GOT3 (cell line): ENCODE measurements at places on chromosomes 1 and 21.

DNA sequence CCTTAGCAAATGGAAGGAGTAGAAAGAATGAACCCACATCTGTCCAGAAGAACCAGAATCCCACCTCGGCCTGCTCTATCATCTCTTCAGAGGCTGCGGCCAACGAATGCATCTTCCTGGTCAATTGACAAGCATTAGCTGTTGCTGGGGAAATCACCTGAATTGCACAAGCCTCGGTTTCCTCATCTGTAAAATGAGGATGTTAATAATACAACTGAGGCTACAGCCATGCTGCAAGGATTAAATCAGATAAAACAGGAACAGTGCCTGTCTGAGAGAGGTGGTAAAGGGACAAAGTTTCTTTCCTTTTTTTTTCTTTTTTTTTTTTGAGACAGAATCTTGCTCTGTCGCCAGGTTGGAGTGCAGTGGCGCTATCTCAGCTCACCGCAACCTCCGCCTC lies 99.8 kb downstream of the KIF14 start:
- DNase-seq = no peak

GRCh38 chr21:36149788-36150711 lies 6.6 kb upstream of the DOP1B start:
- DNase-seq = no peak

GRCh38 chr1:87334351-87335174 lies 5.9 kb downstream of the LMO4 start:
- DNase-seq = no peak

GRCh38 chr1:7558041-7558461 lies 213.0 kb upstream of the VAMP3 start:
- no peak for DNase-seq

GRCh38 chr21:25456672-25457071 lies 150.6 kb downstream of the MRPL39 start:
- no peak for DNase-seq

GRCh38 chr1:9699361-9699760 lies 47.8 kb downstream of the PIK3CD start:
- DNase-seq = no peak

DNA sequence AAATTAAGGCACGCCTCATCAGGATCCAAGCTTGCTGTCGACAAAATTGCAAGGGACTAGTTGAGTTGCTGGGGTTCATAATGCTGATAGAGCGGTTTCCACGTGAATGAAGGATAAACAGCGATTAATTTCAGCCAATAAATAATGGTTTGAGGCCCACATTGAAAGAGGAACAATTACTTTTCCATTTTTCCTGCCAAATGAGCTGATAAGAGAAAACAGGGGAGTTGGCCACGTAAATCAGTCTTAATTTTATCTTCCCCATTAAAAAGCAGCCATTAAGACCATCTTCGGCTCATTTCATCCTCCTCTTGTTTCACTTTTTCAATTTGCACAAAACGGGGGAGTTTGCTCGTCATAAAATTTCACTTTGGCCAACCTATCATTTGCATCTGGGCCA lies 235.5 kb upstream of the RRP15 start:
- DNase-seq = no peak

- no peak for DNase-seq
These were observed 98.8 kb downstream of the NOS1AP start for GRCh38 chr1:162168261-162168660.

GRCh38 chr1:45260244-45260643 lies 53.8 kb upstream of the ZSWIM5 start:
- no peak for DNase-seq

DNA sequence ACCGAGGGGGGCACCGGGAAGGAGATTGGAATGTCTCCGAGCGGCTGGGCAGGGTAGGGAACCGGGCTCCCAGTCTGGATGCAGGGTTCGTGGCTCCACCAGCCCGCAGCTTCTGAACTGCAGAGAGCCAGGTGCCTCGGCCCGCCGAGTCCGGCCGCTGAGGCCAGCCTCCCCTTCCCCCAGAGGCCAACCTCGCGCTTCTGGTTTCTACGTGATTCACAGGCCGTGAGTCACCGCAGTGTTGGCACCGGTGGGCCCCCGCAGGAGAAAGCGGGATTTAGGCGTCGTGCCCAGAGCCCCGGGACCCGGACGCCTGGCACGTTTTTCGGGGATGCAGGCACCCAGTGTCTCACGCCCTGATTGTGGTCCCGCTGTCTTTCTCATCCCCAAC lies 458 bp downstream of the CRABP2 start:
- DNase-seq = peak; percentile 45

DNA sequence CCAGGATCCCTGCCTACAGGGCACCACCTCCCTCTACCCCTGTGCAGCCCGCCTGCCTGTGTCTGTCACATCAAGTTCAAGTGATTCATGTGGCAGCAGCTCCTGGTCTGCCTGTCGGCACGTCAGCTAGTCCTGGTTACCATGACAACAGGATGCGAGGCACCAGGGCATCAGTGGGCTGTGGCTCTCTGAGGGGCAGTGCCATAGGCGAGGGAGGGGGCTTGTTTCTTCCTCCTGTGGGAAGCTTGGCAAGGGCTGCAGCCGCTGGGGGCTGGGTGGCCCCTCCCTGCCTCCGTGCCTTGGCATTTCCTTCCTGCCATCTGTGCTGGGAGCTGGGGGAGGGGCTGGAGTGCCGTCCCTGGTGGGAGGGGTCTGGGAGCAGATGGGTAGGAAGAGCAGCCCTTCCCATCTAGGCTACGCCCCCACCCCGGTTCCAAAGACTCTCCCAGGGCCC lies 43.1 kb downstream of the FOXO6 start:
- no peak for DNase-seq

DNA sequence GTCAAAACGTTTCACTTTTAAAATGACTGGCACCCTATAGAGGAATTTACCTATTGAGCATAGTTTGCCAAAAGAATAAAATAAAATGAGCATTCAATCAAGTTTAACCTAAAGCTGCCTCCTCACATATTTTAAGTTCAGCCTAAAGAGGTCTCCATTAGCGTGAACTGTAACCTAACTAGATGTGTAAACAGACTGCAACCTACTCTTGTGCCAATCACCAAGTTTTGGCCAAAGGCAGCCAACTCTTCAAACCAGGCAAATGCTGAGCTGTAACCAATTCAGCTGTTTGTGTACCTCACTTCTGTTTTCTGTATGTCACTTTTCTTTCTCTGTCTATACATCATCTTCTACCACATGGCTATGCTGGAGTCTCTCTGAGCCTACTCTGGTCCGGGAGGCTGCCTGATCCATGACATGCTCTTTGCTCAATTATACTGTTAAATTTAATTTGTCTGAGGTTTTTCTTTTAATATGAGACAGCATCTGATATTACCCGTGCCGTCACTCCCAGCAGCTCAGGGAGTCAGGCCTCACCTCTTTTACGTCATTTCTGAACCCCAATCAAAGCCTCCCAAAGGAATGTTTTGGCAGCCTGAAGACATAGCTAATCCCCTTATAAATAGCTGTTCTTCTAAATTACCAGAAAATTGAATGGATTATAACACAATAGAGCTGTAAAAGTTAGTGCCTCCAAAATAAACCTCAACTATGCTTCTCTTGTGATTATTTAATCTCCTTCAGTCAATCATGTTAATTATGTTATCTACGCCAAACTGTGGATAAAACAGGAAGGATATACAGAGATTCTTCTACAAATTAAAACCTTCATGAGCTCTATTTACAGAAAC lies 81.0 kb upstream of the NR5A2 start:
- no peak for DNase-seq

DNA sequence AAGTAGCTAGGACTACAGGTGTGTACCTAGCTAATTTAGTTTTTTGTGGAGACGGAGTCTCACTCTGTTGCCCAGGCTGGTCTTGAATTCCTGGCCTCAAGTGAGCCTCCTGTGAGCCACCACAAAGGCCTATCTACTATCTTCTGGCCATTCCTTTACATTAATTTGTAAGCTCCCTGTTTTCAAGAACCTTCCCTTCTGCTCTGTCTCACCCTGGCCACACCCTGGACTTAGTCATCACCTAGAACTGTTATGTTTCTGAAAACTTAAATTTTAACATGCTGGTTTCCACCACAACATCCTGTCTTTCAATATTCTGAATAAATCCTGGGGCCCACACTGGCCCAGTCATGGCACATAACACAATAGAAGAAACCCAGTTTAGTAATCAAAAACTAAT lies 4.9 kb upstream of the B4GALT3 start:
- DNase-seq = no peak

DNA sequence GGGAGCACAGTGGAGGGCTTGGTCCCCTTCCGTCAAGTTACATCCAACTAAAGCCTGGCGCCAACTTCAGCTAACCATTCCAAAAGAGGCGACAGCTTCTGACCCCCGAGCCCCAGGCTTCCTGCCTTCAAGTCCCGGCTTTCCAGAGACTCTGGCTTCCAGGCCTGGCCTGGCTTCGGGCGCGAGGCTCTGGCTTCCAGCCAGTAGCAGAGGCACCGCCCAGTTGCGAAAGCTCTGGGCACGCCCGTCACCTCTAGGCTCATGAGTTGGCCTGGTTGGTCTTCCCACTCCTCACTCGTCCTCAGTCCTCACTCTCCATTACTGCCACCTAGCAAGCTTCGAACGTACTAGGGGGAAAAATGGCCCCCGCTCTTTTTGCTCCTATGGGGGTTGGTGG lies 30.0 kb upstream of the C1orf185 start:
- no peak for DNase-seq

DNA sequence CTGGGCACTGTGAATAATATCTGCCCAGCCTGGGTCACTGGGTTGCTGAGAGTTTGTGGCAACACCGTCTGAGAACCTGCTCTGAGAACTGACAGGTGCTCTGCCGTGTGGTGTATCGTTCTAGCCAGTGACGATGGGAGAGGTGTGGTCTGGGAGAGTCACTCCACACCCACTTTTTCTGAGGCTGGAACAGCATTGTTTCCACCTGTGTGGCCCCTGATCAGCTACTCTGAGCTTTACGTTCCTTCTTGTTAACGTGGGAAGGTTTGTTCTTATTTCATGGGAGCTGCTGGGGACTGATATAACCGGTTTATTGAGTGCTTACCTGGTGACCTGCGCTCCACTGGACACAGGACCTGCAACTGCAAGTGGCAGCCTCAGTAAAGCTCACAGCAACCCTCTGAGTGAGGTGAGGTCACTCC lies 34.8 kb upstream of the TENT5C start:
- no peak for DNase-seq

DNA sequence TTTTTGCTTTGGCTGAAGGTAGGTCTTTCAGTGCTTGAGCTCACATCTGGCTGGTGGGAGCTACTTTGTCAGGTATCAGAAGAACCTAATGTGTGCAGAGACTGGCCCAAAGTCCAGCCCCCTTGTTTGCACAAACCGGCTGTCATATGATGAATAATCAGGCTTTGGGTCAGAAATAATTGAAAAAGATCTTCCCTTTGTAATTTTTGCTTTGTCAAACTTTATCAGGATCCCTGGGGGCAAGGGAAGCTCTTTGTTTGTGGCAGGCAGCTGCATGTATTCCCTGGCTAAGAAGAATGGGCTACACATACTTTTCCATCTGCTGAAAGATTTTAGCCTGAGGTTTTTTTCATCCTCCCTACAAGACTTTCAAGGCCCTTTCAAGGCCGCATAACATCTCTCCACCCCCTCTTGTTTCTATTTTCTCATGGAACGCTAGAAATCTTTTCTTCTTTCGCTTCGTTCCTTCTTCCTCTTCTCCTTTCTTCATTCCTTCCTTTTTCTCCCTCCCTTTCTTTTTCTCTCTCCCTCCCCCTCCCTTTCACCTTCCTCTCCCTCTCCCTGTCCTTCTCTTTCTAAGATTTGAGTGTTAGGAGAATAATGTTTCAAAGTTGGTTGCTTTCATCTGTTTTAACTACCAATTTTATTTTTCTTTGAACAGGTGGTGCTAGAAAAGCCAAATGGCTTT lies 25.5 kb downstream of the TUFT1 start:
- no peak for DNase-seq

DNA sequence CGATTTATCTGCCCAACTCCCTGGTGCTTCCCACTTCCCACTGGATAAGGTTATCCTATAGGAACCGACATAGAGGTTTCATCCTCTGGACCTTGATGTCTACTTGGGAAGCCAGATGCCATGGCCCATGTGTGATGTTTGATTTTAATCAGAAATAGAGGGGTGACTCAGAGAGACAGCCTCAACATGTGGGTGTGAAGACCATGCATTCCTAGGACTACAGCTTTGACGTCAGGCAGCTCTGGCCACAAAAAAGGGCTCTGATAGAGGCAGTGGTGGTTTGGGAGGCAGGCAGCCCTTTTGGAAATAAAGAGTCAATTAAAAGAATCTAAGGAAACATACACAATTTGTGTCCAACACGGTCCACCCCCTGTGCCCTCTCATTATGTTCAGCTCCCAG lies 5.2 kb upstream of the SH2D2A start:
- no peak for DNase-seq

DNA sequence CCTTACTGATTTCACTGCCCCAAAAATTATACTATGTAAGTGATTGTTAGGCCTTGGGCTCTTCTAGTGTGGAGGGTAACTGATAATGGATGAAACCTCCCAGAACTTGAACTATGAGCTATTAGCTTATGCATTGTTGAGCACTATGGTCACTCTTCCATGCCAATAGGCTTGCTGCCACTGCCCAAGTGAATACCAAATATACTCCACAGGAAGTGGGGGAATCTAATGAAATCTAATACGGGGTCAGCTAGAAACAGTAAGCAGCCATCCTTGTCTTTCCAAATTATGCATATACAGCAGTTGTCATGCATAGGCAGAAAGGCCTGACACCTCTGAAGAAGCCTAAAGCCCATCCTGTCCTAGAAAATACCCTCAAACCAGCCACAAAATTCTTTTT lies 198.7 kb upstream of the PTBP2 start:
- DNase-seq = no peak

GRCh38 chr1:205591522-205592351 lies 40.1 kb downstream of the ELK4 start:
- peak; percentile 42 for DNase-seq

DNA sequence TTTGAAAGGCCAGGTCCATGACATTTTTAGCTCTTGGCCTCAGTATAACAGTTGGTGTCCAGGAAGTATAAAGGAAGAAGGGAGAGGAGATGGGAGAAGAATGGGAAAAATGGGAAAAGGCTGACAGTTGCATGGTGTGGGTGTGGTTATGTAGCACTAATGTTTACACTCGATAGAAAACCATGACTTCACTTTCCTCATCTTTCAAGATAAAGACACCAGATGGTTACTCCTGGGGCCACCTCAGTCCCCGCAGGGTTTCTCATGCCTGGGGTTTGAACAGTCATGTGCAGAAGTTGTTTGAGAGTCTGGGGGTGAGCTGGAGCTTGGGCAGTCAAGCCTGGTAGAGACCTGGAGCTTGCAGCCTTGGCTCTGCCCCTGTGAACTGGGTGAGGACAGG lies 7.9 kb downstream of the PGBD2 start:
- no peak for DNase-seq
